ENCODE measurements at places on chromosomes 3 and 15.

DNA sequence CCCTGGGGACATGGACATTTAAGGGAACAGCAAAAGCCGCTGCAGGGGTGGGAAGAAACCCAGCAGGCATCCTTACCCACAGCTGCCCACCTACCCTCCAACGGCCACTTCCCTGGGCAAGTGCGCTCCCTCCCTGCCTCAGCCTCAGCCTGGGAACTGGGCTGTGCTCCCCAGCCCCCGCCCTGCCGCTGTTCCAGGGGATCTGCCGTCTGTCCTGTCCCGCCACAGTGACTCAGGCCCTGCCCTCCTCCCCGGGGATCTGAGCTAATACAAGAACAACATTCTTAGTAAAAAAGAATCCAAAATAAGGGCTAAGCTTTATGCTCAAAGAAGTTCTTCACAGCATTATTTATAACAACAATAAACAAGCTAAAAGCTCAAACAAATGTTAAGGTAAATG lies 7.4 kb upstream of the IQSEC1 start:
- no peak for DNase-seq

- no peak for DNase-seq
Observed at GRCh38 chr3:64385277-64385676, 160.0 kb upstream of the PRICKLE2 start.

DNA sequence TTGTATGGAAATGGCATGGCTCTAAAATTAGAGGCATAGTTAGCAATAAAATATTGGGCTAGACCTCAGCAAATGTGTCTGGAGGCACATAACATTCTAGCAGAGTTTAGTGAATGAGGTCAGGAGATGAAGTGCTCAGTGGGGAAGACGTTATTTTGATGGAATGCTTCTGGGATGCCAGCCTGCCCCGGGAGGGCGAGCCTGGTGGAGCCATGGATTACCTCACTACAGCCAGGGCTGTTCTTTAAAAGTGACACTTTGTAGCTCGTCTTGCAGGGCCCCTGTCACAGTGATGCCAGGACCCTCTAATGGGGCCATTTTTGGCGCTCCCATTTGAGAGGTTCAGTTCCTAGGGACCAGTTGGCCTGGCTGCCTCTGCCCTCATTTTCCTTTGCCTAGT lies 48.5 kb downstream of the PXYLP1 start:
- DNase-seq: no peak

DNA sequence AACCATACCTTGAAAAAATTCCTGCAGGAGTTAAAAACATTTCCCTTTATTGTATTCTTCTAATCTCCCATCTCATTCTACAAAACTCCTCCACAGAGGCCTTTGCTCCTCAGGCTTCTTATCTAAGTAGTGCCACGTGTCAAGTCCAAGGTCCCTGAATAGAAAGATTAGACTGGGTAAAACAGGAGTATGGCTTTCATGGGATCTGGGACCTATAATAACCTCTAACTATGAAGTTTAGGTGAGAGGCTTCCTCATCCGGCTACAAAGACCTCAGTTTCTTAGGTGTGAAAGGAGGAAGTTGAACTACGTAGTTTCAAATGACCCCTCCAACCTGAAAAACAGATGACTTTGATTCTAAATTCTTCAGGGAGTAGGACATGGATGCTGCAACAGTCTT lies 20.0 kb downstream of the GPR15 start:
- DNase-seq: no peak

DNA sequence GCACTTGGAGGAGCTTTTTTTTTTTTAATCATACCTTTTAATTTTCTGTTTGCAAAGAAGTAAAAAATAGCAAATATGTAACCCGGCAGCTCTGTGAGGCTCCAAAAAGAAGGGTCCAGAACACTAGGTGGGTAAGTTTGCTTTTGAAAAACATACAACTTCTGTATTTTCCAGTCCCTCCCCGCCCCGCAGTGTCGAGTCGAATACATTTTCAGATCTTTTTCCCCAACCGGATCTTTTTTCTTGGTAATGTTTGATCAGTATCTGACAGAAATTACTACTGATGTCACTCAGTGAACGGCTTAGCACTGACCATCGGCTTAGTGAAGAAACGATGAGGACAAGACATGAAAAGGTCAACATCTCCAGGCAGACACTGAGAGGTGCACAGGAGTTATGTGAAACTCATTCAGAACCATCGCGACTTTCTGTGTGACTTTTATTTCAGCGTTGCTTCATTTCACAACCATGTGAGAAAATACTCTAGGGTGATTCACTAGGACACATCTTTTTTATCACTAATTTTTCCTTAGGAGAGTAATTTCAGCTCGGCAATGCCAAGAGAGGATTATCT lies 11.0 kb downstream of the ISL2 start:
- DNase-seq: no peak

DNA sequence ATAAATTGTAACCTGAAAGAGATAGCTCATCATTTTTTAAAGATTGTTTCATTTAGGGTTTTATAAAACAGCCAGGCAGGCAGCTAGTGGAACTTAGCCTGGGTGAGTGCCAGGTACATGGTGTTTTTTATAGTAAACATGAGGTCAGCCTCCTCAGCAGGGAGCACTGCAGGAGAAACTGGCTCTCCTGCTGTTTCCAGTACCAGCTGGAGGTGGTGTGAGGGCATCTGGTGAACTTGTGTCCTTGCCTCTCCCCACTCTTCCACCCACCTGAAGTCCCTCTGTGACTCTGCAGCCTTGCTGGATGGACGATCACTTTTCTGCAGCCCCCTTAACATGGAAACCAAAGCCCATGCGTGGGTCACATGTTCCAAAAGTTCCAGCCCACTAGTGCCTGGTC lies 128.4 kb downstream of the FAM174B start:
- no peak for DNase-seq

GRCh38 chr3:49454898-49455681 lies 15.0 kb upstream of the DAG1 start:
- no peak for DNase-seq

DNA sequence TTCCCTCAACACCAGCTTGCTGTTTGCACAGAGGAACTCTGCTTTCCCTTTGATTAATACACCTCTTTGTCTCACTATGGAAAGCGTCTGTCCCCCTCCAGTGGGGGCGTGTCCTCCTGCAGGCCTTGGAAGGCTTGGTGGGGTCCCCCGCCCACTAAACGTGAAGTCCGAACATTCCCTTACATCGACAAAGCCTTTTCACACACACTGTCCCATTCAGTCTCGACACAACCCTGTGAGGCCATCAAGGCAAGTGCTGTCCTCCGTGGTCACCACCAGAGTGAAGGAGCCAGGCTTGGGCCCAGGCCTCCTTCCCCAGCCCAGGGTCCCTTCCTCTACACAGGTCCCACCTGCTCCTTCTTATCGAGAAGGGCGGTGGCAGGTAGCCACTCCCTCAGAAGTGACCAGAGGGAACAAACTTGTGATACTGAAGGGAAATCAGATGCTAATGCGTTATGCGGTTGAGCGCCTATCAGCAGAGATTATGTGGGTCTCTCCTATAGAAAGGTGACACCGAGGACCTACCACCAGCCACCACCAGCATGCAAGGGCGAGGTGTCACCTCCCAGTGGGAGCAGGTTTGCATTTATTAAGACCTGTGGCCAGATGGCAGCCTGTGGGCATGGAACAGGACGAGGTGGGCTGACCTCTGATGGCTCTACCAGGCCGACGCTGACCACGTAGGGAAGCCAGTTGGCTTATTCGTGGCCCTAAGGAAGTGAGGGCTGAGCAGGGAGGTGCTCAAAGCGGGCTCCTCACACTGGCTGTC lies 6.6 kb downstream of the NRROS start:
- DNase-seq: no peak

GRCh38 chr15:40630313-40630712 lies 36.3 kb downstream of the KNL1 start:
- no peak for DNase-seq

GRCh38 chr3:2458816-2459215 lies 360.1 kb downstream of the CNTN4 start:
- DNase-seq: no peak

DNA sequence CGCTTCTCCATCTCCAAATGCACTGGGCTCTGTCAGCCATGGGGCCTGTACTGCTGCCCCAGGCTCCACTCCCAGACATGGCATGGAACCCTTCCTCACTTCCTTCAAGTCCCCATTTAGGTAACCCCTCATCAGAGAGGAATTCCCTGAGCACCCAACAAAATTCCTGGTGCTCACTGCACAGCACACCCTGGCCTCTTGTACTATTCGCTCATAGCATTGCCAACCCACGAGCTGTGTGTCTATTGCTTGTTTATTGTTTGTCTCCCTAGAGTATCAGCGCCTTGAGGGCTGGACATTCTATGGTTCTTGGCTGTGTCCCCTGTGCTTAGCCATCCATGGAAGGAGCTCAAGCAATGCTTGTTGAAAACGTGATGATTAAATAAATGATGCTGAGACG lies 46.1 kb upstream of the SLCO2A1 start:
- DNase-seq: no peak

DNA sequence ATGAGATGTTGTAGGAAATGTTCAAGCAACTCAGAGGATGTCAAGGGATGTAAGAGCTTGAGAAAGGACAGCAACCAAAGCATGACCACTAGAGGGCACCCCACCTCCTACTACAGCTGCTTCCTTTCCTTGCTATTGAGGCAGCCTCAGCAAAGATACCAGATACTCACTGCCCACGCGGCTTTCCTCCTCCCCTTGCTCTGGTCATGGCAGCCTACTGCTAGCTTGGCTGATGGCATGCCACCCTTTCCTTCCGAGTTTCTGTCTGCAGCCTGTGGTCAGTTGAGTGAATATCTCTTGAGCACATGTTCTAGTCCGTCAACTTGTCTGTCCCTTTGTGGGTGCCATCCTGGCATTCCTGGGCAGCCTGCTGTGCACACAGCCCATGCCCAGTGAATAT lies 4.4 kb upstream of the CXCR6 start:
- DNase-seq: peak; percentile 88

- DNase-seq: no peak
Observed at GRCh38 chr3:7201784-7202183, 340.9 kb downstream of the GRM7 start.

DNA sequence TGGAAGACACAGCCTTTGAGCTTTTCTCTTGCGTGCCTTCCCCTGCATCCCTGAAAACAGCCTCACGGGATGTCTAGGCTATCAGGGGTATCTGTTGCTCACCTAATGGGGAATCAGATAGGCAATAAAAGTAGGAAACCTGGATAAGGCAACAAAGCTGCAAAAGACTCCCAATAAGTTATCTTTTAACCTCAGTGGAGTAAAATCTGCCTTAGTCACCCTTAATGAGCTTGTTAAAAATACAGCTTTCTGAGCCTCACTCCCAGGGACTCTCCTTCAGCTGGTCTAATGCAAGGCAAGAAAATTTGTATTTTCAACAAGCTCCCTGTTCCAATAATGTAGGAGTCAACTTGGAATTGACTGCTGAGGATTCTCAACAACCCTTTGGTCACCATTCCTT lies 25.6 kb downstream of the ILDR1 start:
- no peak for DNase-seq

GRCh38 chr15:57045741-57046382 lies 127.4 kb downstream of the TCF12 start:
- no peak for DNase-seq

DNA sequence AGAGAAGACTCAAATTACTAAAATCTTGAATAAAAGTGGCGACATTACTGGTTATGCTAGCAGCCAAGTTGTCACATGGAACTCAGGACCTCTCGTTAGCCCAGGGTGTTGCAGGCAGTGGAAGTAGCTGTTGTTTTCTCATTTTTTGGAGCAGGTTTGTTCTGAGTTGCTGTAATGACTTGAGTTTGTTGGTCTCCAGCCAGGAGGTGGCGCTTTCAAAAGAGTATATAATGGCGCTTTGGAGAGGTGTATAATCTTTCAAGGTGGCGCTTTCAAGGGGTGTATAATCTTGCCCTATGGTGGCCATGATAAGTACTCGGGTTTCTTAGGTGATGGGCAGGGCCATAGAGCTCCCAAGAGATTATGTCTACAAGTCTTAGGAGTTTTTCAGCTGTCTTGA lies 632.7 kb downstream of the NTRK3 start:
- peak; percentile 11 for DNase-seq

DNA sequence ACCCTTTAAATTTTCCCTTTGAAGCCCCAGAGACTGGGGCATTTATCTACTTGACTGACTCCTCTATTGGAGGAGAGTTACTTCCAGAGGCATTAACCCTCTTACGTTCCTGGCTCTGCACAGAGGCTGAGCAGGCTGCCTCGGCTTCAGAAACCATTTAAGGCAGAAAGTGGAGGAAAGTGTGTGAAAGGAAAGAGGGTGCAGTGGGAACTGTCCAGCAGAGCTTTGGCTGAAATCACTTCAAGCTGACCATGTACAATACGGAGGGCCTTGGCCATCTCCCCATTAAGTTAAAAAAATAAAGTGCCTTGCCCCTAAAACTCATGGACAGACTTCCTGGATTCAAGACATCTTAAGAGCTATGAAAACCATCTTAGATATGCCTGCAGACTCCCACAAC lies 238.7 kb downstream of the SV2B start:
- no peak for DNase-seq

DNA sequence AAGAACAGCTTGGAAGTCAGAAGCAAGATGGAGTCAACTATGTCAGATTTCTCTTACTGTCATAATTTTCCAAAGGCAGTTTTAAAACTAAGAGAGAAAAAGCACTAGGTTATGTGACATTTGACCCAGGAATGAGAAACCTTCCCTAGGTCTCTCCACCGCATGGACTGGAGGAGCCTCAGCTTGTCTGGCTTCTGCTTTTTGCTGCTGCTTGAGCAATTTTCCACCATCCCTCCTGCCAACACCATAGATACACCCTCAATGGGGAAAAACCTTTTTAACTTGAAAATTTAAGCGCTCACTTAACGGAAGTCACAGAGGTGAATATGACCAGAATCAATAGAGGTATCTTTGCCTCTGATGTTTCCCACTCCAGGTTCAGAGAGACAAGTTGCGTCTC lies 17.8 kb upstream of the IREB2 start:
- no peak for DNase-seq

DNA sequence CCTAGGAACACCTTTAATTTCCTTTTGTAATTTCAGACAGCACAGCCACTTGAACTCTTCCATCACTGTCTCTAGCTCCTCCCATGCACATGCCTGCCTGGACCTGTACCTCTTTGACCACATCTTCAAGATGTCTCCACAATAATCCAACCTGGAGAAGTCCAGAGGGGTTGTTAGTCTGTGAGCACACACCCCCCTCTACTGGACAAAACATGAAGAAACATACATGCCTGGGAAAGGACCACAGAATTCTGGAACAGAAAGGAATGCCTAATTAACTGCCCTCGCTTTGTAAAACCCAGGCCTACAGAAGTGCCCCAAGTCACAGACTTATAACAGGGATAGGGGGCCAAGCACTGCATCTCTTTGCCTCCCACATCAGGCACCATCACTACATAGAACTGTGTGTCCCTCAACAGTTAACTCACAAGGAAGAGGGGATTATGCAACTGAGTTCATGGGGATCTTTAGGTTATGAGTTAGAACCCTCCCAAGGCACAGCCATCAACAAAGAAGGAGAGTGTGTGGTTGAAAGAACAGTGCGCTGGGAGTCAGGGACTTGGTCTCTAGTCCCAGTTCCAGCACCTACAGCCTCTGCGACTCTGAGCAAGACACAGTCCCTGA lies 61.7 kb downstream of the FMN1 start:
- DNase-seq: peak; percentile 63
